Activated B cell treated with CpG ODN at 0.5 μM for 24 hours (primary cell): ENCODE measurements at places on chromosomes 1 and 21. TPM values are rescaled to one million over a fixed set of nuclear protein-coding genes. Genes with fewer than 3 reads are reported as not detected.

DNA sequence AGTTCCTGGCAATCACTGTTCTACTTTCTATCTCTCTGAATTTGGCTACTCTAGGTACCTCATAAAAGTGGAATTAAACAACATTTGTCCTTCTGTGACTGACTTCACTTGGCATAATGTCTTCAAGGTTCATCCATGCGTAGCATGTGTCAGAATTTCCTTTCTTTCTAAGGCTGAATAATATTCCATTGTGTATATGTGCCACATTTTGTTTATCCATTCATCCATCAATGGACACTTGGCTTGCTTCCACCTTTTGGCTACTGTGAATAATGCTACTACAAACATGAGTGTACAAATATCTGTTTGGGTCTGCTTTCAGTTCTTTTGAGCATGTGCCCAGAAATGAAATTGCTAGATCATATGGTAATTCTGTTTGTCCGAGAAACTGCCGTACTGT is 14.7 kb downstream of the CACHD1 start:
- DNase-seq = no peak

GRCh38 chr1:156421062-156421938 is 52.3 kb downstream of the RHBG start:
- peak; percentile 50 for DNase-seq

DNA sequence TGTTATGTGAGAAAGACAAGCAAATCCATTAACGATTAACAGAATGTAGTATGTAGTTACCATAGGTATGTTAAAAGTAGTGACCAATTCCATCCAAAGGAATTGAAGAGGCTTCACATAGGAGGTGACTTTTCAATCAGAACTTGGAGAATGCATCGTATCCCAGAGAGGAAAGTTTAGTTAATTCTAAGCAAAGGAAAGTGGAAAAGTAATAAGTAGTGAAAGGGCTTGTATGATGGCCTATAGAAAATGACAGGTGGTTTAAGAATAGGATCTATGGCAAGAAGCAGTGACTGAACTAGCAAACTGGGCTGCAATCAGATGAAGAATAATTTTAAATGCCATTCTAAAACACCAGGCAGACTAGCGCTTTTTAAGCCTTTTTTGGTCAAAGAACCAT is 16.6 kb downstream of the SCMH1 start:
- DNase-seq = no peak

GRCh38 chr1:19835578-19835977 is 20.5 kb upstream of the RNF186 start:
- no peak for DNase-seq

DNA sequence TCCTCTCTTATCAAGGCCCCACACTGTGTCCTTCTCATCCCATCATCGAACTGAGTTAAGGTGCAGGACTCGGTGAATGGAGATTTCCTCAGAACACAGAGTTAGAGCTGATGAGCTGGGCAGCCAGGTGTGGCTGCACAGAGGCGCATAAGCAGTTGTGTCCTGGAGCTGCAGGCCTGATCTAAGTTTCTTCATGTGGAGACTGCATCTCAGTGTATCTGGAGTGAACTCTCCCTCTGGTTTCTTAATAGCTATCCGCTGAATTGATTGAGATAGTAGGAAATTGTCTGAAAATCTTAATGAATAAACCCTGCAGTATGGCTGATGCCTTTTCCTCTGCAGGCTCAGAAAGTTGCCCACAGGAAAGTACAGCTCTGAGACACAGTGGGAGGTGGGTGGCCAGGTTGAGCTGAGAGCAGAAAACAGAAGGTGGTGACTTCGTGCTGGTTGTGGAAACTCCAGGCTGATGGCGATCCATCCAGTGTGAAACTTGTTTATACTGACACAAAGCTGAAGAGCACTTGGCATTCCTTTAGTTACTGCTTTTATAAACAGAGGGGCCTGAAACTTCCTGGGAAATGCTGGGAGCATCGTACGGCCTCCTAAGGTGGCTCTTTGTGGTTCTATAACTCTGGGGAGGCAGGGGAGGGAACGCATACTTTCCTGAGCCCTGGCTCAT is 67.4 kb upstream of the F3 start:
- no peak for DNase-seq

GRCh38 chr1:40039757-40040510 is 595 bp upstream of the CAP1 start:
- peak; percentile 71 for DNase-seq

GRCh38 chr1:168553680-168554553 is 10.1 kb upstream of the XCL2 start:
- no peak for DNase-seq

DNA sequence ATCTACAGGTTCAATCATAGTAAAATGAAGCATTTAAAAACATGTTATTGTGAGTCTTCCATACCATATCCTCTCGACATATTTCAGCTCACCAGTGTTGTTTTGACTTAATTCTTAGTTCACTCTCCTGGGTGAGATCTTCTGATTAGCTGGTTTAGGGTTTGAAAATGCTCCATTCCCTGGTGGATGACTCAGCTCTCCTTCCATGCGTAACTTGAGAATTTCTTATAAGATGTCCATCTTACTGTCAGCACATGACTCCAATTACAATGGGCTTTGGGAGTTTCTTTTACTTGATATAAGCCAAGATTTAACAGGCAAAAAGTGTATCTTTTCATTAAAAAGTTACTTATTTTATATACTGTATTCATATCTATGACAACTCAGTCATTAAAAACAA is 476.5 kb downstream of the BRINP3 start:
- no peak for DNase-seq

GRCh38 chr1:47708019-47708535 is 270.2 kb downstream of the FOXD2 start:
- DNase-seq = no peak

GRCh38 chr1:61046434-61046833 is 35.9 kb upstream of the NFIA start:
- DNase-seq = no peak

DNA sequence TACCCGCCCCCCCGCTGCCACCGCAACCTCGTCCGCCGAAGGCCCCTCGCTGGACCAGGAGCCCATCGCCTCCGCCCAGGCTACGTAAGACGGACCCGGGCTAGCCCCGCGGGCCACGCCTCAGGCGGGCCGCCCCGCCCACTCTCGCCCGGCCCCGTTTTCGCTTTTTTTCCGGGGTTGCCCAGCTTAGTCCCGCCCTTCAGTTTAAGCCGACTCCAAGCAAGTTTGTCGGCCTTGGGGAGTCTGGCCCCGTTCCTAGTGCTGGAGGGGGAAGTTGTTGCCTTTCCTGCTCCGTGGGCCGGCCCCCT is 3.0 kb downstream of the RUSC1 start:
- peak; percentile 80 for DNase-seq

GRCh38 chr21:37454869-37455503 is 88.4 kb downstream of the DYRK1A start:
- no peak for DNase-seq

GRCh38 chr1:53057127-53057526 is 4.9 kb upstream of the PODN start:
- DNase-seq = no peak

The RPF1 gene
- total RNA-seq = 42.8 and 46.3 TPM in 2 replicates

The TSSK3 gene
- 3.5 and 6.1 TPM in 2 replicates for total RNA-seq

The TMPRSS2 gene
- total RNA-seq = not detected in 2 replicates

The NUF2 gene
- 1.1 and 1.2 TPM in 2 replicates for total RNA-seq

The MANEAL gene
- total RNA-seq = 5.3 and 5.4 TPM in 2 replicates

The COL6A1 gene
- 0.11 TPM in 1 of 2 replicates, not detected in the other for total RNA-seq

The RHOU gene
- total RNA-seq = 0.22 and 0.44 TPM in 2 replicates
